ENCODE measurements at places on chromosomes 1 and 21.

DNA sequence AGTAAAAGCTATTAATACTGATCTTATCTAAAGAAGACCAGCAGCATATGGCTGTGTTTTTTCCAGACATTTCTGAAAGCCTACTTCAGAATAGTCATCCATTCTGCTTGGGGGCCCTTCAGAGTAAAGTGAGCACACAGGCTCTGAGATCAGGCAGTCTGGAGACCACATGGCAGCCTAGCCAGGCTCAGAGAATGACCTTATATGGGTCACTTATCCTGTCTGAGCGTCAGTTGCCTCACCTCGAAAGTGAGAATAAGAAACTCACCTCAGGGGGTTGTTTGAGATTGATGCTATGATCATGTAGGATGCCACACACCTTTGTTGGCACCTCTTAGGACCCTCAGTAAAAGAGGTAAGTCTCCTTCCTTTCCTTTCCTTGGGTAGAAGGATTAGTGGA, 270.4 kb downstream of the GRIK1 start:
- no peak for DNase-seq

- DNase-seq = peak; percentile 60
Measured at GRCh38 chr21:43318841-43319781, 107.8 kb downstream of the SIK1 start.

GRCh38 chr1:57707631-57708030, 283.8 kb upstream of the DAB1 start:
- no peak for DNase-seq

DNA sequence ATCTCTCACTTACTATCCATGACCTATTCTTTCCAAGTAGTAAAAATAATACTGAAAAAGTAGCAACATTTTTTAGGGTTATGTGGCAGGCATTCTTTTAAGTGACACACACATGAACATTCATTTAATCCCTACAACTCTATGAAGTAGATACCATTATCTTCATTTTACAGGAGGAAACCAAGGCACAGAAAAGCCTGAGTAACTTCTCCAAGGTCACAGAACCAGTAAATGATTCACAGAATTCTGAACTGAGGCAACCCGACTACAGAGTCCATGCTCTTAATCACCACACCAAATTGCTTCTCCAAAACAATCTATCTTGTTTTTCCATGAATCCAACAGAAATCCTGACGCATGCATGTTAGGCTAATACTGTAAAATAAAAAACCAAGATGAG, 17.5 kb downstream of the FUBP1 start:
- no peak for DNase-seq

- DNase-seq = no peak
Measured at GRCh38 chr1:145990249-145990855, 6.0 kb downstream of the TXNIP start.

DNA sequence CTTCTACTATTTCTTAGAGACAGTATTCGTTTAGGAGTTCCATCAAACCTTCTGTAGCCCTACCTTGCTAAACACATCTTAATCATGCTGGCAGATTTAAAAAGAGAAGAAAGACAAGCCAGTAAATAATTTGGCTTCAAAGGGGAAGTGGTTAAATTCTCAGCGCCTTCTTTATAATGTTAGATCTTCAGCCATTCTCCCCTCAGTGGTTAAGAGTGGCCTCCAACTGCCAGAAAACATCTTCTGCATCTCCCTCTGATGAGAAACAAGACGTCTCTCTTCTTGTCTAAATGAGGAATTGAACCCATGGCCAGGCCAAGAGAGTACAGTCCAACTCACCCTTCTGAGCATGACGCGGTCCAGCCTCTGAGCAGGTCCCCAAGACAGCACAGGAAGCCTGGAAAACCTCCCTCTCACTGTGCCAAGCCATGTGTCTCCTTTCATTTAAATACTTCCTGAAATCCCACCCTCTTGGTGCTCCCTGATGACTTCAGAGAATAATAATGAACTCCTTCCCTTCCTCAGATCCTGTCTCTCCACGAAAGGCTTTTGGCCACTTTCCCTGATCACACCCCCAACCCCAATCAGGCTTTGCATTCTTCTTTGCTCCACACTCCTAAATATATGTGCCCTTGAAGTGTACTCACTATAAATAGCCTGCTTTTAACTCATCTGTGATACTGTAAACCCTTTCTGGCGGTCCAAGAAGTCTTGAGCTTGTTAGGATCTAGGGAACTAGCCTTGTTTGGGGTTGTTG, 16.4 kb upstream of the LRRC52 start:
- DNase-seq = no peak

All from fibroblast of pulmonary artery (primary cell).